Mesenchymal stem cell (in vitro differentiated cells and primary cell): ENCODE measurements at places on chromosomes 7 and 10.

DNA sequence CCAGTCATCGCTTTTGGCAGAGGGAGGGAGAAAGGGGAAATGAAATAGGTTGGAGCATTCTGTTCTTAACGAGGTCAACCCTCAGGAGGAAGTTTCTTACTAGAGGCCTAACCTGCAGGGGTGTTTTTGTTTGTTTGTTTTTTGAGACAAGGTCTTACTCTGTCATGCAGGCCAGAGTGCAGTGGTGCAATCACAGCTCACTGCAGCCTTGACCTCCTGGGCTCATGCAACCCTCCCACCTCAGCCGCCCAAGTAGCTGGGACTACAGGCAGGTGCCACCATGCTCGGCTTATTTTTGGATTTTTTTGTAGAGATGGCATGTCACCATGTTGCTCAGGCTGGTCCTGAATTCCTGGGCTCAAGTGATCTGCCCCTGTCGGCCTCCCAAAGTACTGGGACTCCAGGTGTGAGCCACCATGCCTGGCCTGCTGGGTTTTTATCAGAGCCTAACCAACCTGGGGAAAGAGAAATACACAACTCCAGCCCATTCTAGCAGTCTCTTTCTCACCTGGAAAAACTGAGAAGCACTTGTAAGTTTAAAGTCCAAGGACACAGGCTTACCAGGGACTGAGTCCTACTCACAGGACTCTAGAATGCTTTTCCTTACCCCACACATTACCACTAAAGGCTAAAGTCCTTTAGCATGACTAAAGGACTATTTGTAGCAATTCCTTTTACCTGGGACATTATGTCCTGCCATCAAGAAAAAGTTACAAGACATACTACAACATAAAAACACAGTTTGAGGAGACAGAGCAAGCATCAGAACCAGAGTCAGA, 101.0 kb upstream of the EGFR start:
- DNase-seq, result no peak

- no peak for DNase-seq
These were observed 7.8 kb downstream of the SUN1 start for GRCh38 chr7:840001-840600.

- no peak for DNase-seq
These were observed 21.6 kb downstream of the SHH start for GRCh38 chr7:155790666-155791065.

DNA sequence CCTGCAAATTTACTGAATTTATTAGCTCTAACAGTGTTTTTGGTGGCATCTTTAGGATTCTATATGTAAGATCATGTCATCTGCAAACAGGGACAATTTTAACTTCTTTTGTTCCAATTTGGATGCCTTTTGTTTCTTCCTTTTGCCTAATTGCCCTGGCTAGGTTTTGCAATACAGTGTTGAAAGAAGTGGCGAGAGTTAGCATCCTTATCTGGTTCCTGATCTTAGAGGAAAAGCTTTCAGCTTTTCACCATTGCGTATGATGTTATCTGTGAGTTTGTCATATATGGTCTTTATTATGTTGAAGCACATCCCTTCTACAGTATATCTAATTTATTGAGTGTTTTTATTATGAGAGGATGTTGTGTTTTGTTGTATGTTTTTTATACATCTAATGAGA, 301.4 kb downstream of the PTPRN2 start:
- DNase-seq, result no peak

DNA sequence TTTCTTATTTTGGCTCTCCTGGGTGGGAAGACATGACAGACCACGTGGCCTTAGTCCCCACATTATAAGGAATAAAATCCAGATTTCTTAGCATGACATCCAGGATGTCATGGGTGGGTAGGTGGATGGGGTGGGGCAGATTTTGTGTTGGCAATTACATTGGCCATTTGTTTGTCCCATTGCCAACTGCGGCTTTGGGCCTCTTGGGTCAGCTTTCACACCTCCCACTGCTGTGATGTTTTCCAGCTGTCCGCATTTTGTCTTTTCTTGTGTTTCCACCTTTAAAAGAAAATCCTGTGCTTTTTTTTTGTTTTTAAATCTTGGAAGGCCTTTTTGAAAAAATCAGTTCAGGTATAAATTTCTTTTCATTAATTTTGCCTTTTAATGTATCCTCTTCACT, 237.0 kb downstream of the SDK1 start:
- DNase-seq, result no peak

- DNase-seq, result peak; percentile 19
These were observed 227.4 kb upstream of the KAT6B start for GRCh38 chr10:74598891-74599566.

DNA sequence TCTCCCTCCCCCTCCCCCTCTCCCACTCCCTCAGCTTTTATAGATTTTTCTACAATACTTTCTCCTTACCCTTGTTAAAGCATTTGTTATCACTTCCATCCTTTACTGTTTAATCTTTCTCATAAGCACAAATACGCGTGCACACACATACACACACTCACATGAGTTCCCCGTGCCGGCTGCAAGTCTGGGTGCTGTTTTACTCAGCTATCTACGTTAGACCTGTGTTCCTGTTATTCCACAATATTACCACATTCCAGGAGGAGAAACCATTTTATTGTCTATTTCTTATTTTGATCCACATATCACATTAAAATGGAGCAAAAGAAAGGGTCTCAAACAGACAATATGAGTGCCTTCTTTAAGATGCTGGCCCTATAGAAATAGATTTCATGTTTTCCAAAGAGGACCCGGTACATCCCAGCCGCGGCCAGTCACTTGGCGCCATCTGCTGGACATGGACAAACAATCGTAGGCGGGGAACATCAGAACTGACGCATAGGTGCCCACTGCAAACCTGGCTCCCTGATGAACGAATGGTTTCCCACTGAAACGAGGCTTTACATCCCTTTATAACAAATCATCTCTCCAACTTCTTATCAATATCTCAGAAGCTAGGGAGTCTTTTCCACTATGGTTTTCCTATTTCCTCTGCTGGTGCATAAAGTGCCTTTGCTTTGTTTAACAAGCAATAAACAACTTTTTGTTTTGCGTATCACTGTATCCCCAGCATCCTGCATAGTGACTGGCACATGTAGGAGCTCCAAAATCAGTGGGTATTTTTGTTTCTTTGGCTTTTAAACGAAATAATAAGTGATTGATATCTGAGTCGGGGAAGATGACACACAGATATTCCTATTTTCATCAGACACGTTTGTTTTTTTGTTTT, 25.2 kb upstream of the OPTN start:
- peak; percentile 74 for DNase-seq

DNA sequence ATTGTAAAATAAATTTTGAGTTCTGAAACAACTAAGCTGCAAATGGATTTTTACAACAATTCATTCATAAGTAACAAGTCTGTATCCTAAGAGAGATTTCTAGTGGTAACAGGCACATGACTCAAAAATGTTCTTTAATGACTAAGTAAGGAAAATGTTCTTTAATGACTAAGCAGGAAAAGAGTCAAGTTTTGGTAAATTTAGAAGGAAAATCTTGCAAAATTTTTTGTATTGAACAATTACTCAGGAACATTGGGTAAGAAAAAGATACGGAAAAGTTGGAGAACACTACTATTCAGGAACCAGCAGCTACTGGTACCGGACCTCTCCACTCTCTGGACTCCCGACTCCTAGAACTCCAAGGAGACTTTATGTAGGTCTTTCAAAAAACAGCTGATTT, 33.5 kb downstream of the HYCC1 start:
- peak; percentile 84 for DNase-seq

GRCh38 chr10:100516847-100517246, 2.8 kb downstream of the SEC31B start:
- DNase-seq, result peak; percentile 21

DNA sequence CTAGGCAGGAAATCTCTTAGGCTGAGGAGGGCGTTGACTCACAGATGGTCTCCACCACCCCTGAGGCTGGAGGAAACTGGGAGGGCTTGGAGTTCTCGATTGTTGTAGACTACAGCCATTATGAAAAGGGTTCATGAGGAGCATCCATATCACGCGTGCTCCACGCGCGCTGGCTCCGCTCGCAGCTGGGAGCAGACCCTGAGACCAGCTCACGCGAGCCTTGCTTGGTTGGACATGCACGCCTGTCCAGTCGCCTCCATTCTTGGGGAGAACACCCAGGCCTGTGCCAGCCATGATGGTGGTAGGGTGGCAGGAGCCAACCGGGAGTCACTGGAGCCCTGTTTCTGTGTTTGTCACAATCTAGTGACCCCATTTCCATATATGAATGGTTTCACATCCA, 139.1 kb downstream of the TCERG1L start:
- DNase-seq, result no peak

- DNase-seq, result peak; percentile 9
These were observed 704 bp upstream of the ERLIN1 start for GRCh38 chr10:100186253-100187212.

DNA sequence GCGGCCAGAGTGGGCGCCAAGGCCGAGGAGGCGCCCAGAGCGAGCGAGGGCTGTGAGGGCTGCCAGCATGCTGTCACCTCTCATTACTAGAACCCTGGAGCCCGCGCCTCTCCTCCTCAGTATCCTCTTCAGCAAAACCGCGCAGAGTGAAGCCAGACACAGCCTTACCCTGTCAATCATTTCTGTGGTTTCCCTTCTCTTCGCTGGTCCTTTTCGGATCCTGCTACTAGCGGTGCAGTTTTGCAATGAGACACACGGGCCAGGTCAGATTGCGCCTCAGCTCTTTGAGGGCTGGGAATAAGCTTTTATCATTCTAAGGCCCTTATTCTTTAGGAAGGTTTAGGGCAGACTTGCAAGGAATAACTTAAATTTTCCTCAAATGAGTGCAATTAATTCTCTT, 55.5 kb upstream of the FAM171A1 start:
- DNase-seq, result no peak

DNA sequence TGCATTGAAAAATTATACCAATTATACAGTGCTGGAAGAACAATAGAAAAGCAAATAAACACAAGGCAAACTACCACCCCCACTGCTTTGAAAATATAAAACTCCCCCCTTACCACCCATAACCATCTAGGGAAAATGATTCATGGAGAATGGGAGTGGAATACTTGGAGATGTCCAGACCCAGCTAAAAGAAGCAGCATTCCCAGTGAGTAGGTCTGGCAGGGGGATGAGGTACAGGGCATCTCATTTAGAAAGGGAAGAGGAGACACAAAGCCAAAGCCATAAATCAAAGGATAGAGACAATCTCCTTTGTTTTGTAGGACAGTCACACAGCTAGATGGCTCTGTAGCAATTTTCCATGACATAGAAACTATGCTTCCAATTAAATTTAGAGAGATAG, 36.0 kb upstream of the DGKI start:
- DNase-seq, result peak; percentile 12

DNA sequence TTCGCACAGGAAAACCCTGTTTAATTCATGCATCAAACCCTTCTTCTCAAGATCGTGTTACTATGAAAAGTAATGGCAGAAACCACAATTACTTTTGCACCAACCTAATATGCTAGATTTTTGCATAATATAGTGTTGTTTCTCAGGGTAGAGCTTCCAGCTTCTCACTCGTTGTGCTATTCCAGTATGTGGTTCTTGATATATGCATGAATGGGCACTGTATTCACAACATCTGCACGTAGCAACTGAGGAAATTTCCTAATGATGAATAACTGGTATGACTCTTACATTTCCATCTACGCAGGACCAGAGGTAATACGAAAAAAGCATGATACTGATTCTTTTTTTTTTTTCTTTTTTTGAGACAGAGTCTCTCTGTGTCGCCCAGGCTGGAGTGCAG, 326.6 kb upstream of the GALNT17 start:
- DNase-seq, result no peak

- no peak for DNase-seq
These were observed 195.2 kb upstream of the KCND2 start for GRCh38 chr7:120077777-120078176.

DNA sequence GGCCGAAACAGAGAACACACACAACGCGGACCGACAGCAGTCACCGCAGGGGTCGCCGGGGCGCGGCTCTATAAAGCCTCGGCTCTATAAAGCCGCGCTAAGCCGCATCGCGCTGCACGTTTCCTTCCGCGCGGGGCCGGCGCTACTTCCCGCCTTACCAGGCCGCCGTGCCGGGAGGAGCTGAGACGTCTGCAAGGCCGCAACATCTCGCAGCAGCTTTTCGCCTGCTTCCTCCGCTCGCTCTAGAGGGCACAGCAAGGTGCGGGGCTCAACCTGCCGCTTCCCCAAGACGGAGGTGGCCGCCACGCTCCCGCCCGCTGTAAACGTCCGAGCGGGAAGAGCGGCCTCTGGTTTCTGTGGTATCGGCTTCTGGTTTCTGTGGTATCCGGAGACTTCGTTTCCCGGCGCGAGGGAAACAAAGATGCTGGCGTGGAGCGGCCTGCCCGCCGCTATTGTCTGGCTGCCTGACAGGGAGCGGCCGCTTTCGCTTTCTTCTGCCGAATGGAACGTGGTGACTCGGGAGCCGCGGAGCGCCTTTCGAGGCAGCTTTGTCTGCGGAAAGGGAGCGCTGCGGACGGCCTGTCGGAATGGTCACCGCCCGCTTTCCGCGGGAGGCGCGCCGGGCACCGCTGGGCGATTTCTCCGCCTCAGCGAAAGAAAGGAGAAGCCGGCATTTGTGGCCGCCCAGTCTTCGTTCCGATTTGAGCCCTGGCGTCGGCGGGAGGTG, 91.8 kb downstream of the SPAG6 start:
- peak; percentile 91 for DNase-seq

DNA sequence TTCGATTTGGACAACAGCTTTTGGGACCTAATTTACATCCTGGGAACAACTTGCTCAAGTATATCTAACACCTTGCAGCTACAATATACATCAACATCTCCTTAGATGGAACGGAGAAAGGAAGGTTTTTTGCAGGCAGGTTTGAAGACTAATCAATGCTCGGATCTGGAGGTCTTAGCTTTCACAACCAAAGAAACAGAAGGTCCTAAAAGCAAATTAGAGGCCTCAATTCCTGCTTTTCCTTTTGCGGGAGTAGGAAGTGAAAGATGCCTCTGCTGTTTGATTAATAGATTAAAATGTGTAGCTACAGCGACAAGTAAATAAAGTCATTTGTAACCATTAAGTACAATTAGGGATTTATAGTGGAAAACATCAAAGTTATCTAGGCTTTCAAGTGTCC, 3.7 kb upstream of the SP8 start:
- DNase-seq, result no peak

DNA sequence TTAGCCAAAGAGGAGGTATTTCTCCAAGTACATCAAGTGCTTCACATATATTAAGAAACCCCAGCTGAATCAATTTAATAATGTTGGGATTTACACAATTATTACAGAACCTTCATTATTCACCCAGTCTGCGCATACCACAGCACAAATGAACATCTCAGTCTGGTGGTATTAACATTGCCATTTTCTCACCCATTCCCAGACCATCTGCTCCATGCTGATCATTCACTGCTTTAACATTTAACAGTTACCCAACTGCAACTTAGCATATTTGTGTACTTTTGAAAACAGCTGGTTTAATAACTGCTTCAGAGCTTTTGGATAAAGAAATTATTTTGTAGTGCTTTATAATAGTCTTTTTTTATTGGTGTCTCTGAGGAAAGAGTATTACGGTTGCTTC, 1072.1 kb downstream of the NXPH1 start:
- DNase-seq, result no peak

DNA sequence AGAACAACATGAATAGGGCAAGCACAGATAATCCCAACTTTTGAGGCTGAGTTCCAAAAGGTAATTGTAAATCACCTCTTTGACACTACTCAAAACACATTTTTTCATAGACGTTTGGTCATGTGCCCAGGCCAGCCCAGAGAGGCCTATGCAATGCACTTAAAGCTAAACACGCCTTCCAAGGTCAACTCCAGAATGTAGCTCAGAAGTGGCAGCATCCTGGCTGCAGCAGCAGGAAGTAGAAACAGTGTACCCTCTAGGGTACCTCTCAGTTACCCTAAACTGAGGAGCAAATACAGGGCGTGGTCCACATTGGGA, 58.7 kb downstream of the OSBPL3 start:
- no peak for DNase-seq
